Cortex of kidney (tissue), 1 donor: ENCODE measurements at places on chromosomes 4 and X.

DNA sequence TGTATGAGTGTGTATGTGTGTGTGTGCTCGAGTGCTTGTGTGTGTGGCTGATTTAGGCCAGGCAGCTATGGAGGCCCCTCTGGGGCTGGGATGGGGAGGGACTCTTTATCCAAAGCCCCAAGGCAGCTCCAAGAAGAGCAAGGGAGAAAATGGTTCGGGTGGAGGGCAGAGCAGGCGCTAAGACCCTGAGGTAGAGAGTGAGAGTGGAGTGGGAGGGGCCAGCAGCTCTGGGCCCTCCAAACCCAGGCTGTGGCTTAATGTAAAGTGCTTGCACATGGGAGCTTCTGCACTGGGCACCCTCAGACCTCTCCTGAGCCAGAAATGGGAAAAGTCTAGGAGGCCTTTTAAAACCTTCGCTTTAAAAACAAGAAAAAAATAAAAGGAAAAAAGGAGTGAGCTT is 233.5 kb upstream of the PSAPL1 start:
- no peak for DNase-seq

- DNase-seq: no peak
These were observed 188.4 kb downstream of the WDFY3 start for GRCh38 chr4:84778041-84778440.

DNA sequence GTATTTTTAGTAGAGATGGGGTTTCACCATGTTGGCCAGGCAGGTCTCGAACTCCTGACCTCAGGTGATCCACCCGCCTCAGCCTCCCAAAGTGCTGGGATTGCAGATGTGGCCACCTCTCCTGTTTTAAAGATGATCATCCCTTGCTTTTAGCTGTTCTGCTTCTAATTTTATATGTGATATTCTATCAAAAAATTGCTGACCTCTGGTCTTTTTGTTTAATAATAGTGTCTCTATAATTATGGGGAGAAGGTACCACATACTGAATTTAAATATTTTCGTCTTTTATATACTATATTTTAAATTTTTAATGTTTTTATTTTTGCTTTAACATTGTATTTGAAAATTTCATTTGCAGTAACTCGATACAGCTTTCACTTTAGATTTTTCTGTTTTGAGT is 15.6 kb downstream of the USP9X start:
- DNase-seq: no peak

DNA sequence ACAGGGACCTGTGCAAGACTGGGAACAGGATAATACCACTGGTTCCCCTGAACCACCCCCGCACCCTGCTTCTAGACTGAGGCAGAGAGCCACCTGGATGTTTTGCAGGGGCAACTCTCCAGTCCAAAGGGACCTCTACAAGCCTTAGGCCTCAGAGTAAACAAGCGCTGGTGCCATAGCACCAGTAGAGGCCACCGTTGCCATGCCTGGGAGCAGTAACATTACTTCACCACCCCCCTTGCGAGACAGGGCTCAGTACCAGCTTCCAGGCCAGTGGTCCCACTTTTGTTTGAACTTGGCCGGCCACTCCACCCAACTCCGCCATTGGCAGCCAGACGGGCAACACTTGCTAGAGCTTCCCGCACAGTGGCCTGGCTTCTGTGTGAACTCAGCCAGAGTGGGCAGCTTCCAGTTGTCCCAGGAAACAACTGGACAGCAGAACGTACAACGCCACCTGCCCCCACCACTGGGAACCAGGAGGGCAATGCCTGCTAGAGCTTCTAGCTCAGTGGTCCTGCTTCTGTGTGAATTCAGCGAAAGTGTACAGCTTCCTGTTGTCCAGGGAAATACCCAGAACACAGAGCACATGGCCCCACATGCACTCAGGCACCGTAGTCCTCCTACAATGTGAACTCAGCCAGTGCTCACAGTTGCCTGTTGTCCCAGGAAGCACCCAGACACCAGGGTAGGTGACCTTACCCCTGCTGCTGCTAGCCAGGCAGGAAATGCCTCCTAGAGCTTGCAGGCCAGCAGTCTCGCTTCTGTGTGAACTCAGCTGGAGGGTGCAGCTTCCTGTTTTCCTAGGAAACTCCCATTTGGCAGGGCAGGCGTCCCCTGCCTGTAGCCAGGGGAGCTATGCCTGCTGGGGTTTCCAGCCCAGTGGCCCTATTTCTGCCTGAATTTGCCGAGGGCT is 39.9 kb upstream of the PCDH19 start:
- DNase-seq: no peak

GRCh38 chrX:34638116-34638515 is 19.0 kb downstream of the TMEM47 start:
- DNase-seq: no peak

GRCh38 chr4:100679926-100680325 is 162.1 kb upstream of the EMCN start:
- DNase-seq: no peak

GRCh38 chr4:122912810-122913575 is 9.4 kb downstream of the NUDT6 start:
- DNase-seq: no peak

DNA sequence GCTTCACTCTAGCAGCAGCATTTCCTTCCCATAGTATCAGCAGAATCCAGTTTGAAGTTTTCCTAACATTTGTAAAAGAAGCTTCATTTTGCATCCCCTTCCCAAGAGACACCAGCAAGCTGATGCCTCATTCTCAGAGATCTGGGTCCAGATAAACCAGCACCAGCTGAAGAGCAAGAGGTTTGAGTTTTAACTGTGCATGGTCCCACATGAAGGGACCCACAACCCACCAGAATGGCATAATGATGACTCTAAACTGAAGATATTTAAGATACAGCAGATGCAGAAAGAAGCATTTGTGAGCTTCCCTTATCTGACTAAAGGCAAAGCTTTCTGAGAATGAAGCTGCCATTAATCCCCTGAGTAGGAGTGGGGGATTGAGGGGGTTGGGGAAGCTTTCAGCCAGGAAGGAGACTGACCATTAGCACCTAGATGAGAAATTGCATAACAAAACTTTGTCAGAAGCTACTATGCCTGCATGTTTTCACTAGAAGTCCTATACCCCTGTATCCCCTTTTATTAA is 18.6 kb downstream of the NUDT6 start:
- DNase-seq: no peak

DNA sequence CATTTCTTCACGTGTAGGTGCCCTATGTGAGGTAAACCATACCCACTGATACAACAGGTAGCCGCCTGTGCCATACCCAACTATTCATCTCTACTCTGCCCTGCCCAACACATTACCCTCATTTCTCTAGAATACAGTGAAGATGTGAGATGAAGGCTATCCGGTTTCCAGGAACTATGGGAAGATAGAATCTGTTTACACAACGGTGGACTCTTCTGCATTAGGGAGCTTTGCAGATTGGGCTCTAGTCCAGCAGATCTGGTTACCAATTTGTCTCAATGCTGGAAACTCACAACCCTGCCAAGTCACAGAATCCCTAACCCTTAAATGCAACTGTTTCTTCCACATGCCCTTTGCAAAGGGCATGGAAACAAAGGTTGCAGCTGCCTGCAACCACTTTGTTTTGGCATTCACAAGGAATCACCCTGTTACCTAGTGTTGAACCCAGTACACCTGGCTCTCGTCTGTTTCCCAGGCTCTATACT is 6.4 kb upstream of the SLAIN2 start:
- DNase-seq: no peak

- DNase-seq: no peak
These were observed 8.0 kb downstream of the TBC1D14 start for GRCh38 chr4:6917461-6918271.

- no peak for DNase-seq
These were observed 30.1 kb downstream of the KDM6A start for GRCh38 chrX:44903107-44903506.
